ENCODE measurements at places on chromosomes 13 and 19.

DNA sequence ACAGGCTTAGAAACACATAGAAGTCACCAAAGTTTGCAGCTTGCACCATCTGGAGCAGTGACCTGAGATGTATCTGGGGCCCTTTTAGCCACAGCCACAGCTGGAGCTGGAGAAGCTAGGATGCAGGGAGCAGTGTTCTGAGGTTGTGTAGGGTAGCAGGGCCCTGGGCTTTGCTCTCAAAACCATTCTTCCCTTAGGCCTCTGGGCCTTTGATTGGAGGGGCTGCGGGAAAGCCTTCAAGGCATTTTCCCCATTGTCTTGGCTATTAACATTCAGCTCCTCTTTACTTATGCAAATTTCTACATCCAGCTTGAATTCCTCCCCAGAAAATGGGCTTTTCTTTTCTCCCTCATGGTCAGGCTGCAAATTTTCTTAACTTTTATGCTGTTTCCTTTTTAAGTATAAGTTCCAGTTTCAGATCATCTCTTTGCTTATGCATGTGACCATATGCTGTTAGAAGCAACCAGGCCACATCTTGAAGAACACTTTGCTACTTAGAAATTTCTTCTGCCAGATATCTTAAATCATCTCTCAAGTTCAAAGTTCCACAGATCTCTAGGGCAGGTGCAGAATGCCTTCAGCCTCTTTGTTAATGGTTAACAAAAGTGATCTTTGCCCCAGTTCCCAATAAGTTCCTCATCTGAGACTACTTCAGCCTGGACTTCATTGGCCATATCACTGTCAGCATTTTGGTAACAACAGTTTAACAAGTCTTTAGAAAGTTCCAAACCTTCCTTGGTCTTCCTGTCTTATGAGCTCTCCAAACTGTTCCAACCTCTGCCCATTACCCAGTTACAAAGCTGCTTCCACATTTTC, 48.5 kb downstream of the NBEA start:
- DNase-seq, result peak; percentile 57

DNA sequence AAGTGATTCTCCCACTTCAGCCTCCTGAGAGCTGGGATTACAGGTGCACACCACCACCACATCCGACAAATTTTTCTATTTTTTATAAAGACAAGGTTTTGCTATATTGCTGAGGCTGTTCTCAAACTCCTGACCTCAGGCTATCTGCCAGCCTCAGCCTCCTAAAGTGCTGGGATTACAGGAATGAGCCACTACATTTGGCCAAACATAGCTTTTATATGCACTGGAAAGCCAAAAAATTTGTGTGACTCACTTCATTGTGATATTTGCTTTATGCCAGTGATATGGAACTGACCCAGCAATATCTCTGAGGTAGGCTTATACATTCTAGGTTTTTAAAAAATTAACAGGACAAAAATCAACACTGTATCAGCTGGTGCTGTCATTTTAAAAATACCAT, 26.8 kb upstream of the ACOD1 start:
- no peak for DNase-seq

- DNase-seq, result no peak
Measured at GRCh38 chr13:26878438-26878837, 117.9 kb upstream of the GPR12 start.

DNA sequence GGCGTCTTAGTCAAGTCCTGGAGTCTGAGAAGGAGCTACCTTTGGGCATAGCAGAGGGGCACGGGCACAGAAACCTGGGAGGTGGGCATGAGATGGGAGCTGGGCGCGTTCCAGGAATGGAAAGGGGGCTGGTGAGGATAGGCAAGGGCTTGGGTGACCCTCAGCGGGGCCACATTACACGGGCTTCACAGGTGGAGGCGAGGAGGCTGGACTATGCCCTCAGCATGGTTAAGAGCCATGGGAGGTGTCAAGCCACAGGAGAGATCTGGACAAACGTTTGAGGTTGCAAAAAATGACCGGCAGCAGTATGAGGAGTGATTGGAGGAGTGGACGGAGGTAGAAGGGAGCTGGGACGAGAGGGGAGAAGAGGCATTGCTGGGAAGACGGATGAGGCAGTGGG, 21.5 kb downstream of the NECTIN2 start:
- no peak for DNase-seq

DNA sequence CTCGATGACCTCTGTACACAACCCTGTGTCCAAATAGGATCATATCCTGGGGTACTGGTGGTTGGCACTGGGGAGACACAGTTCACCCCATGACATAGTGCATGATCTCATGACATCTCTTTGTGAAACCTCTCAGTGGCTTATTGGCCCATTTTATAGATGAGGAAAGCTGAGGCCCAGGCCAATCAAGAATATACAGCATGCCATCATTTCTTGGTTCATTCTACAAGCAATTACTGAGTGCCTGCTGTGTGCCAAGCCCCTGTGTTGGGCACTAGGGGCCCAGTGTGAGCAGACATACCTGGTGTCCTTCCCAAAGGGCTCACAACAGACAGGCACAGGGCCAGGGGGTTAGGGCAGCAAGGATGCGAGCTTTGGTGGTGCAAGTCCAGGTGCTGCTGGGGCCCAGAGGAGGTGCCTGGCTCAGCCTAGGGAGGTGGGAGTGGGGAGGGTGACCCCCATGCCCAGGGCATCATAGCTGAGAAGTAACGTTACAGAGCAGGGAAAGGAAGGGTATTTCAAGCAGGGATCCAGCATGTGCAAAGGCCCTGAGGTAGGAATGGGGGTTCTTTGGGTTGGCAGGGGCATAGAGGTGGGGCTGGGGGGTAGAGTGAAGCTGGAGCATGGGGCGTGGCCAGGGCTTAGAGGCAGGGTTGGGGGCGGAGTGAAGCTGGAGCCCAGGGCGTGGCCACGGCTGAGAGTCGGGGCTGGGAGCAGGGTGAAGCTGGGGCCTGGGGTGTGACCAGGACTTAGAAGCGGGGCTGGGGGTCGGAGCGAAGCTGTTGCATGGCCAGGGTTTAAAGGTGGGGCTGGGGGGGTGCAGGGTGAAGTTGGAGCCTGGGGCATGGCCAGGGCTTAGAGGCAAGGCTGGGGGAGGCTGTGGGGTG, 20.7 kb downstream of the COLGALT1 start:
- peak; percentile 77 for DNase-seq

DNA sequence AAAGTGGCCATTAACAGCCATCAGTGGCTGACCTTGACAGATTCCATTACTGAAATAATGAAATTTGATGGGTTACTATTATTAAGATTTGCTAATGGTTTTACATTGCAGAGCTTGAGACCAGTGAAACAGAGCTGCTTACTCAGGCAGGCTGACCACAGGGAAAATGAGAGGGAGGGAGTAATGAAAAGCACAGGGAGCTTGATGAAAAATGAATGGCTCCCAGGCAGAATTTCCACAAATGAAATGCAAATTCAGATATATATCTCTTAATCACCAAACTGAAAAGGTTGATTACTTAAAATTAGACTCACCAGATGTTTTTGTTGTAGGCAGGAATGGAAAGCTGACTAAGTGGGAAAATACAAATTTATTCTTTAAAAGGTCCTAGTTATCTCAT, 36.1 kb downstream of the HTR2A start:
- DNase-seq, result no peak

- no peak for DNase-seq
Measured at GRCh38 chr13:37492075-37492474, 106.5 kb downstream of the POSTN start.

DNA sequence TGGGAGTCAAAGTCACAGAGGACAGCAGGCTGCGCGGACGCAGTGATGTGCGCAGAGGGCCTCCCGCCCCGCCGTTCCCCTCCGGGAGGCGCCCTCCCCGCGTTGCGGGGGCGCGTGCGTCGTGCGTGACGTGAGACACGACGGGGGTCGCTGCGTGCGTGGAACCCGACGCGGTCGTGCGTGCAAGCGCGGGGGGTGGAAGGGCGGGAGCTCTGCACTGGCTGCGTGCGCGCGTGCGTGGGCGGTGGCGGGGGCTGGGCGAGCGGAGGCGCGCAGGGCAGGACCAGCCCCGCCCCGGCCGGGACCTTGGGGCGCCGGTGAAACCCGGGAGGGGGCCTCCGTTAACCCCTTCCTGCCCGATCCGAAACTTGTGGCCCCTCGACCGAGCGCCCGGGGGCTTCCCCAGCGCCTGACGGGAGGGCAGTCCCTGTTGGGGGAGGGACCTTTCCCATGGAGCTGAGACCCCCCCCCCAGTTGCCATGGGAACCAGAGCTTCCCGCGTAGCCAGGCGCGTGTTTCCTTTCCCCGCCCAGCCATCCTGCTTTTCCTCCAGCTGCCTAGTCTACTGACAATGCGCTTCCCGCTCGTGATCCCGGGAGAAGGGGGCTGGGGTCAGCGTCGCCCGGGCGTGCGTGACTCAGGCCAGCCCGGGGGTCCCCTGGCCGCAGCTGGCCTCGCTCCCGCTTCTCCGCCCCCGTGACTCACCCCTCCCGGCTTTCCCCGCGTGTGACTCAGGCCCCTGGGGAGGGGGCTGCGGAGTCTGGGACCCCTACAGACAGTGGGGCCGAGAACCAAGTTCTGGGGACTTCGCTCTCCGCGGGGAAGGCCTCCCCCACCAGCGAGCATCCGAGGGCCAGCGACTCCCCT, 7.3 kb upstream of the HOOK2 start:
- DNase-seq, result peak; percentile 55

GRCh38 chr13:35987572-35988513, 143.3 kb downstream of the DCLK1 start:
- DNase-seq, result peak; percentile 63

DNA sequence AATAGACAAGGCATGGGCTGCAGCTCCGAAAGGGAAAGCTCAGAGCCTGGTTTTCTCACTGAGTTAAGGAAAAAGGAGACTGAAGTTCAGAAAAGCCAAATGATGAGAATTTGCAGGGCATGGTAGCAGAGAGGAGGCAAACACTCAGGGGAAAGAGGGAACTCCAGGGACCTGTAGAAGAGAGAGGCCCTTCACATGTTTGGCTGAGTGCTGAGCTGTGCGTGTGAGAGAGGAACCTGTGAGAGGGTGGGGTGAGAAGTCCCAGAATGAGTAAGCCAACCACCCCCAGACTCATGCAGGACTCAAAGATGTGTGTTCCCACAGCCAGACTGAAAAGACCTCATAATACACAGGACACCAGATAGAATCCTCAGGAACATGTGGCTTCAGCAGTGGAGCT, 2.8 kb upstream of the CRYL1 start:
- DNase-seq, result no peak

DNA sequence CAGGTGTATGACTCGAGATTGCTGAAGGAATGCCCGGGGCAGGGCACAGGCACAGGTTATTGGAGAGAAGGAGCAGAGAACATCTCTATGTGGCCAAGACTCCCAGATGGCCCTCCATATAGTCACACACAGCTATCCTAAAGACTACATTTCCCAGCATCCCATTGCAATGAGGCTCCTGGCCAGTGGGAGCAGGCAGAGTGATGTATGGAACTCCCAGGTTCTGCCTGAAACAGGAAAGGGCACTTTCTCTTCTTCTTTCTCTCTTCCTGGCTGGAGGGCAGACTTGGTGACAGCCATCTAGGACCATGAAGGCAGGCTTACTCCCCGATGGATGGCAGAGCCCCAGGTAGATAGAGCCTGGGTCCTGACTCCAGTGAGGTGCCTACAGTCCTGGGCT, 13.5 kb downstream of the PPP1R13L start:
- DNase-seq, result peak; percentile 76

- DNase-seq, result no peak
Measured at GRCh38 chr19:10812902-10813404, 23.1 kb downstream of the TMED1 start.

GRCh38 chr13:30866677-30867076, 39.4 kb upstream of the MEDAG start:
- DNase-seq, result no peak

DNA sequence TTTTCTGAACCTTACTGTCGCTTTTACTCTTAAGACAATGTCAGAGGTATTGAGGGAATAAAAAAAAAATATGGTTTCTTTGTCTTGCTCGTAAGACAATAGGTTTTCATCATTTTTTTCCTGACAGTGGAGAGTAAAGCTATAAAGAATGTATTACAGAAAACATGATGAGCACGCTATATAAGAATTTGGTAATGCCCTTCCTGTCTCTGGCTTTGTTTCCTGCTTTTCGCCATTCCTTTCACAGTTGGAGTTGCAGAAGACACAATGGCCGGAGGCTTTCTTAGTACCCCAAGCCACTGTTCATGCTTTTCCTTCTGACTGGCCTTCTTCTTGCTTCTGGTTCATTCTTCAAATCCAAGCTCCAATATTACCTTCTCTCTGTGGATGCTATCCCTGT, 101.0 kb upstream of the DACH1 start:
- DNase-seq, result peak; percentile 78

- DNase-seq, result no peak
Measured at GRCh38 chr13:49731766-49732165, 40.5 kb upstream of the EBPL start.

GRCh38 chr13:97944396-97945029, 9.0 kb upstream of the IPO5 start:
- DNase-seq, result no peak

GRCh38 chr19:37148214-37148613, 24.3 kb downstream of the ZNF585A start:
- DNase-seq, result no peak

DNA sequence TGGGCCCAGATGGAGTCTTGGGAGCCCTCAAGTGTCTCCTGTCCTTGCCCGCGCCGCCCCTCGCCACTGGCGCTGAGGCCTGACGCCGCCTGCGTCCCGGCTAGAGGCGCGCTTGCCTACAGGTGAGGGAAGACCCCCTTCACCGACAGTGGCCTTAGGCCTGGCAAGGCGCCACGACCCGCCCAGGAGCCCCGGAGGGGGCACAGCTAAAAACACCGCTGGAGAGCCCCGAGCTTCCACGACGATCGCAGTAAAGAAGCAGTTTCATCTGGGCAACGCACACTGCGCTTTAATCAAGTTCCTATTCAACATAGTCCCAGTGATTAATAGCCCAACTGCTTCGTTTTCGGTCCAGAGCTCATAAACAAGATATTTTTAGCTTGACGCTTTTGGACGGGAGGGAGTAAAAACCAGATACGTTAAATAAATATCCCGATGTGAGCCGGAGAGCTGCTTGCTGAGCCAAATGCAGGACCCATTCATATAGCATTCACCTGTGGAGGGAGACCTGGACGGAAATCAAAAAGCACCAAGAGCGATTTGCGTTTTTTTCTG, 1.5 kb upstream of the CEBPA start:
- no peak for DNase-seq

DNA sequence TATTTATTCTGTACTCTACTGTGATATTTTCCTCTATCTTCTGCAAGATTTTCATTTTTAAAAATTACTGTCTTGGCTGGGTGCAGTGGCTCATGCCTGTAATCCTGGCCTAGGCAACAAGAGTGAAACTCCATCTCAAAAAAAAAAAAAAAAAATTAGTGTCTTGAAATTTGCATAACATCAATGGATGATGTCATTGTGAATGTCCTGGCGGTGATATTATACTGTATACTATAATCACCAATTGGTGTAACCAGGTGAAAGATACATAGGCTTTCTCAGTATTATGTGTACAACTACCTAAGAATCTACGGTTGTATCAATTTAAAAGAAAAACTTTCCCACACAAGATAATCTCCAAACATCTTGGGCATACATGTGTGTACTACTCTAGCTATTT, 15.2 kb downstream of the ZNF331 start:
- no peak for DNase-seq
